IPS-NIHi11 (cell line): ENCODE measurements at places on chromosomes 1 and 21.

DNA sequence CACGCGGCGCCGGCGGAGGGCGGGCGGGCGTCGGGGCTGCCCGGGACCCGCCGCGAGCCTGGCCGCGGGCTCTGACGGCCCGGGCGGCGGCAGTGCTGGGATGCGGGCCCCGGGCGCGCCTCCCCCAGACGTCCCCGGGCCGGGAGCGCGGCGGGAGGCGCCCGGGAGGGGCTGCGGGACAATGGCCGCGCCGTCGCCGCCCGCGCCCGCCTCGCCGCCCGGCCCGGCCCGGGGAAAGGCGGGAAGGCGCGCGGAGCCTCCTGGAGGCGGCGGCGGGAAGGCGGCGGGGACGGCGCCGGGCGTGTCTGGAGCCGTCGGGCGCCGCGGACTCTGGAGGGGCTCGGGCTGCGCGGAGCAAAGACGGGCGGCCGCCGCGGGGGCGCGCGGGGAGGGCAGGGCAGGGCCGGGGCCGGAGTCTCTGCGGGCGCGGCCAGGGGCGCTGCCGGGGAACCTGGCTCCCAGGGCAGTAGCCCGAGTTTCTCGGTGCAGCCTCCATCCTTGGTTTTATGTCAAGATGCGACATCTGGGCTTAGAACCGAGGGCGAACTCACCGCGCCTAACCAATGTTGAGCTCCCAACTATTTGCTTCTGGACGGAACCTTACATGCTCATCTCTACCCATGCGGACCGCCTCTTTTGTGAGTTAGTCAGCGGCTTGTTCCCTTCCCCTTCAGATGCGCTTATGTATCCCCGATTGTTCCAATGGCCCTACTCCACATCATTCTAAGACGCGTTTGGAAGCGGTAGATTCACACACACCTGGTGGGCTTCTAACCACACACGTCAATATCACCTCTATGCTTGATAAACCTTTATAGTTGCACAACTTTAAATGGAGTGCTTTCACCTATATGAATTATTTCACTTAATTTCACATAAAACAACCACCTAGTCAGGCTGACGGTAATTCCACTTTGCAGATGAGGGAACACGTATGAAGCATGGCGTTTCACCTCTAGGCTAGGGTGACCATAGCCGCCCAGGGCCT, 651 bp downstream of the ZBTB8A start:
- DNase-seq: peak; percentile 80

DNA sequence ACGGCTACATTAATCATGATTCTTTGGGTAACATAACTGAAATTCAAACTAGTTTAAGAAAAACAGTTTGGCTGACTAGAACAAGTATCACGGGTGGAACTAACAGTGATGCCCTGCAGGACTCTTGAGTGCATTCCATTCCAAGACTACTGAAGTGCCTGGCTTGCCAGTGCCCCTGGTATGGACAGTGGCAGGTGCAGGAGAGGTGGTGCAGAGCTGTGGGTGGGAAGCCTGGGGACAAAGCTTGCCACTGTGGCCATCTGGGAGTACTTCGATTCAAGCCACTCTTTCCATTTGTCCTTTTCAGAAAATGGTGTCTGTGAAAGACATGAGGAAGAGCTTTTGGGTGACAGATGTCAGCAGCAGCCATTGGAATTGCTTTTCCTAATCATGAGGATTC, 166.5 kb downstream of the RRAGC start:
- no peak for DNase-seq

GRCh38 chr1:3384407-3384806, 70.1 kb upstream of the ARHGEF16 start:
- no peak for DNase-seq

- no peak for DNase-seq
These were observed 92.5 kb downstream of the ITSN1 start for GRCh38 chr21:33734818-33735217.

GRCh38 chr1:67609577-67610341, 75.2 kb upstream of the GADD45A start:
- DNase-seq: no peak

GRCh38 chr1:29121936-29122681, 1.6 kb downstream of the TMEM200B start:
- peak; percentile 60 for DNase-seq

- DNase-seq: no peak
These were observed 43.4 kb upstream of the SLC25A33 start for GRCh38 chr1:9495854-9496374.
